ENCODE measurements at places on chromosomes 7 and 10. TPM values are rescaled to one million over a fixed set of nuclear protein-coding genes. Genes with fewer than 3 reads are reported as not detected.
A peak's percentile ranks its signal among the peaks of the same experiment; 100 is the strongest.

The MYL10 gene
- total RNA-seq: not detected

The CPN1 gene
- total RNA-seq: not detected

The FXYD4 gene
- not detected for total RNA-seq

- no peak for DNase-seq
Observed at GRCh38 chr10:33287112-33287511, 47.4 kb downstream of the NRP1 start.

DNA sequence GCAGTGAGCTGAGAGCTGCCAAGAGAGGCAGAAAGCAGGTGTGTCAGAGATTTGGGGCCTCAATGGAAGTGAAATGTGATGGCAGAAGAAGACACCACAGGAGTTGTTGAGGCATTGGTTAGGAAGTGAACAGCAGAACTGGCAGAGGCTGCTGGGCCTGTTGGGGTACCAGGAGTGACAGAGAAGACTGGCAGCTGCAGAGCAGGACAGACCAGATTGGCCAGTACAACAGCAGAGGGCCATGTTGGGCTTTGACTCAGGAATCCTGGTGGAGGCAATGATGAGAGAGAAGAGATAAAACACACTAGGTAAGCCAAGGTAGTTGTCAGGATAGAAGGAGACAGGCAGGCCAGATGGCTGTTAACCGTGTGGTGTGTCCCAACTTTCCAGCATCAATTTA lies 19.9 kb upstream of the HERPUD2 start:
- no peak for DNase-seq

- no peak for DNase-seq
Observed at GRCh38 chr7:141590666-141591065, 39.5 kb downstream of the AGK start.

The SLIT1 gene
- total RNA-seq: 0.24 TPM

GRCh38 chr7:55019691-55020465 lies 1.1 kb downstream of the EGFR start:
- no peak for DNase-seq

- no peak for DNase-seq
Observed at GRCh38 chr10:109650228-109650627, 273.1 kb downstream of the XPNPEP1 start.

DNA sequence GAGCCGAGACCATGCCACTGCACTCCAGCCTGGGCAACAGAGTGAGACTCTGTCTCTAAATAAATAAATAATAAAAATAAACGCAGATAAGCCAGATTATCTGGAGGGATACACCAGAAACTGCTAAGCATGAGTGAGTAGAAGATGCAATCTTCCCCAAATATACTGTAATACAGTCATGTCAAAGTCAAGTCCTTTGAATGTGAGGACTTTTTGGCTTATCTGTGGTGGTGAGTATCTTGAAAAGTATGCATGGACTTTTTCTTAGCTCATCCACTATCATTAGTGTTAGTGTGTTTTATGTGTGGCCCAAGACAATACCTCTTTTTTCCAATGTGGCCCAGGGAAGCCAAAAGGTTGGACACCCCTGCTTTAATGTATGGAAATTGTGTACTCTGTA lies 44.7 kb upstream of the PITRM1 start:
- DNase-seq: no peak

The INSIG1 gene
- total RNA-seq: 76.0 TPM

- DNase-seq: no peak
Observed at GRCh38 chr10:114003161-114003941, 40.3 kb upstream of the ADRB1 start.

DNA sequence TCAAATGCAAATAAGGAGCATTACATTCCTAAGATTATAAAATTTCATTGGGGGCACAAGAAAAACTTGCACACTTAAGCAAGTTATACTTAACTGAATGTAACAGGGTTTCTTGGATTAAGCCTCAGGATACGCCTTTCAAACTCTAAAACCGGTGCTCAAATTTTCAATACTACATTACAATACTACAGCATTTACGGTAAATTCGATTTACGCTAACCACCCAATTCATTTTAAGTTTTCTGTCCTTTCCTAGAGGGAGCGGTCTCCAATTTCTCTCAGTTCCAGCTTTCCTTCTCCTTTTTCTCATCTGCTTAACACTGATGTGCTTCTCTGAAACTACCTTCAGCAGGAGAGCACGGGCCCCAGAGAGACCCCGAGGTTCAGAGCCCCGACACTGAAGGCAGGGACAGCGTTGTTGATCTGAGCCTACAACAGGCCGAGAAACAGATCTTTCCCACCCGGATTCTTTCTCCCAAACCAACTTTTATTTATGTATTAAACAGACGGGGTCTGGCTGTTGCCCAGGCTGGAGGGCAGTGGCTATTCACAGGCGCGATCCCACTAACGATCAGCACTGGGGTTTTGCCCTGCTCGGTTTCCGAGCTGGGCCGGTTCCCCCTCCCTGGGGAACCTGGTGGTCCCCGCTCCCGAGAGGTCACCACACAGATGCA lies 798 bp downstream of the ZNF425 start:
- DNase-seq: no peak

The PON2 gene
- 5.0 TPM for total RNA-seq

- DNase-seq: no peak
Observed at GRCh38 chr7:104192434-104192833, 15.4 kb downstream of the ORC5 start.

GRCh38 chr7:47512481-47513176 lies 69.3 kb downstream of the TNS3 start:
- DNase-seq: no peak

The LEP gene
- total RNA-seq: not detected

The SH2B2 gene
- 32.1 TPM for total RNA-seq

The IFIT1B gene
- total RNA-seq: not detected

The DEPP1 gene
- 0.11 TPM for total RNA-seq

The AQP1 gene
- 0.44 TPM for total RNA-seq

GRCh38 chr7:44764665-44765578 lies 16.3 kb downstream of the ZMIZ2 start:
- DNase-seq: no peak

- DNase-seq: no peak
Observed at GRCh38 chr10:86100581-86101061, 266.0 kb downstream of the GRID1 start.

- DNase-seq: no peak
Observed at GRCh38 chr10:93378997-93379730, 103.0 kb downstream of the MYOF start.

DNA sequence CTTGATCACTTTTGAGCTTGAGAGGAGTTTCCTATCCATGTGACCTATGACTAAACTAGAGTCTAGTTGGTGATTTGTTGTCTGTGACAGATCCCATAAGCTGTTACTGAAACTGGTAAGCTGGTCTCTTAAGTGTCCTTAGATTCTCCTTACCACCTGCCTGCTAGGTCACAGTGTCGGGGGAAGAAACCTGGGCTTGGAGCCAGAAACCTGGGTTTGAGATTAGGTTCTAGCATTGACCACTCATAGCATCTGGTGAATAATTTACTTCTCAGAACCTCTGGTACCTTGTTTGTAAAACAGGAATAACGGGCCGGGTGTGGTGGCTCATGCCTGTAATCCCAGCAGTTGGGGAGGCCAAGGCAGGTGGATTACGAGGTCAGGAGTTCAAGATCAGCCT lies 21.8 kb upstream of the ITPRID1 start:
- DNase-seq: no peak

GRCh38 chr7:99928994-99929729 lies at the start of gene GJC3:
Gene GJC3, minus strand, starts transcription at chr7:99929620. Its CDS starts 0 bp downstream, at chr7:99929620.
- DNase-seq: no peak

GRCh38 chr10:51082857-51083256 lies 8.6 kb downstream of the PRKG1 start:
- DNase-seq: no peak

- DNase-seq: no peak
Observed at GRCh38 chr7:134276951-134277350, 39.8 kb downstream of the SLC35B4 start.

- DNase-seq: peak; percentile 54
Observed at GRCh38 chr7:120857588-120858573, at the start of gene TSPAN12. Gene TSPAN12, minus strand, starts transcription at chr7:120858144. Its CDS starts 1,381 bp downstream, at chr7:120856763.

The IGFBP1 gene
- total RNA-seq: not detected

DNA sequence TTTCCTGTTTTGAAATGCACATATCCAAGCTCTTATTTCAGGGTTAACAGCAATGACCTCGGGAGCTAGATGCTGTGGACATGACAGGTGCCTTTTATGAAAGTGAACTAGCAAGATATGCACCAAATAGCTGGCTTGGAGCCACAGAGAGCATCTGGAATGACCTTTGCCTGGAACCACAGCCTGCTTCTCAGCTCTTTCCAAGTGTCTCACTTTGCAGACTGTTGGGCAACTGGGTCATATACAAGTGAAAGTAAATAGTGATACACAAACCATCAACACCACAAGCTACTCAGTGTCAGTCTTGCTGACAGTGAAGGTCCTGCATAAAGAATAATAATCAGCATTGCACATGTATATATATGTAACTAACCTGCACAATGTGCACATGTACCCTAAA lies 183.5 kb downstream of the RNF133 start:
- no peak for DNase-seq

The MYO3A gene
- total RNA-seq: 1.1 TPM

- no peak for DNase-seq
Observed at GRCh38 chr7:28854750-28855074, 103.4 kb downstream of the TRIL start.

The ASB10 gene
- not detected for total RNA-seq

DNA sequence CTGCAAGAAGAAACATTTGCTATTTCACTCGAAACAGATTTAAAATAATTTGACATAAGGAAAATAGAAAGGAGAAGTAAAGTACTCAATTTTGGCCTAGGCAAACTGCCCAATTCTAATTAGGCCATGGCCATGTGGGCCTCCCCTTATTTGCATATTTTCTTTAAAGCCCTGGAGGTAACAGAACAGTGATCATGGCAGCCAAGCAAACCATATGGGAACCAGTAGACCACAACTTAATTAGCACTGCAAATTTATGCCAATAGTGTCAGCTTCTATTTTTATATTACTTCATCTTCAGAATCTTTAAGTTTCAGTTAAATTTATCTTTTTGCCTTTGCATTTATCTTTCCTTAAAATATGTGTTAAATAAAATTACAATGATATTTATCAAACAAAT lies 63.3 kb upstream of the THSD7A start:
- no peak for DNase-seq

GRCh38 chr10:101495324-101495925 lies 92.6 kb downstream of the POLL start:
- DNase-seq: no peak

The MNX1 gene
- not detected for total RNA-seq

DNA sequence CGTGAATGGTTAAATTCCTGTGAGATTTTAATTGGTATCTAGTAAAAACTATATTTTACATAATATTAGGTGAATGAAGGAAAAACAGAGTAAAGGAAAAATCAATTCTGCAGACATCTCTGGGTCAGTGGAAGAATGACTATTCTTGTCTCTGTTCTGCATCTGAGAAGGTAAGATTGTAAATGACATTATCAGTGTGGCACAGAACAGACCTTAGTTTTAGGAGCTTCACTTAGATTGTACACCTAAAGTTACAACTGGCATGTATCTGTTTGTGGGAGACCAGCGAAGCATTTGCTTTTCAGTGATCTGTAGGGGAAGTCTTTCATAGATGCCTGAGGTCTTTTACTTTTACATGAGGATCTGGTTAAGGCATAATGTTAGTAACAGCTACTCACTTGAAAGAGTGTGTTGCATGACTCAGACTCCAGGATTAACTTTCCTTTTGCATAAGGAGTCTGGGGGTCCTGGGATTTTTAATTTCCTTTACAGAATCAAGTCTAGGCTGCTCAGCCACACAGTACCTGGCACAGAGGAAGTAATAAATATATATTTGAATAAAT lies 56.2 kb downstream of the JMJD1C start:
- no peak for DNase-seq

DNA sequence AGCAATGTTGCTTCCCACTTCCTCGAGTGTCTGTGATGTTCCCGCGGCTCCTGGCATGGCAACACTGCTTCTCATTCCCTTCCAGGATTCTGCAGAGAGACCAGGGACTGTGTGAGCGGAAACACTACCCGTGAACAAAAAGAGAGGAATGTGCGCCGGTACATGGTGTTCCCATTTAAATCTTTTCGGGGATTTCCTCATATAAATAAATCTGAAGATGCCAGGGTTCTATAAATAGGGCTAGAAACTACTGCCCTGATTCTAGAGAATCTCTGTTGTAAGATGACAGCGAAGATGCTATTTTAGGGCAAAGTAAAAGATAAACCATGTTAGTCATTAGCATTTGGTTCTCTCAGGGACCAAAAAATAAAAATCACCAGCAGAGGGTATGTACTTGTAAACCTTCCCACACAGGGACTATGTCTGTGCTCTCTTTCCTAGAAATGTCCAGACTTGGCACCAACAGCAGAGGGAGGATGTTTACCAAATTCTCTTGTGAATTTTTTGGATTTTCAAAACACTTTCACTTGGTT lies 92.2 kb upstream of the DDC start:
- DNase-seq: no peak

DNA sequence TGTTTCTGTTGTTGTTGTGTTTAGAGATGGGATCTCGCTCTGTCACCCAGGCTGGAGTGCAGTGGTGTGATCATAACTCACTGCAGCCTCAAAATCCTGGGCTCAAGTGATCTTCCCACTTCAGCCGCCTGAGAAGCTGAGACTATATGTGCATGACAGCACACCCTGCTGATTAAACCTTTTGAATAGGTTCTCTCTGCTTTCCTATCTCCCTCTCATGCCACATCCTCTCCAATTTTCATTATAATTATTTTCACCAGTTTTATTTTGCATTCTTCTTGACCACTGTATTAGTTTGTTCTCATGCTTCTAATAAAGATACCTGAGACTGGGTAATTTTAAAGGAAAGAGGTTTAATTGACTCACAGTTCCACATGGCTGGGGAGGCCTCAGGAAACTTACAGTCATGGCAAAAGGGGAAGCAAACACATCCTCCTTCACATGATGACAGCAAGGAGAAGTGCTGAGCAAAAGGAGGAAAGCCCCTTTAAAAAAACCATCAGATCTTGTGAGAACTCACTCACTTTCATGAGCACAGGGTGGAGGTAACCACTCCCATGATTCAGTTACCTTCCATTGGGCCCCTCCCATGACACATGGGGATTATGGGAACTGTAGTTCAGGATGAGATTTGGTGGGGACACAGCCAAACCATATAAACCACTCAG lies 12.9 kb downstream of the AGK start:
- DNase-seq: no peak

The SPAG6 gene
- 0.62 TPM for total RNA-seq

DNA sequence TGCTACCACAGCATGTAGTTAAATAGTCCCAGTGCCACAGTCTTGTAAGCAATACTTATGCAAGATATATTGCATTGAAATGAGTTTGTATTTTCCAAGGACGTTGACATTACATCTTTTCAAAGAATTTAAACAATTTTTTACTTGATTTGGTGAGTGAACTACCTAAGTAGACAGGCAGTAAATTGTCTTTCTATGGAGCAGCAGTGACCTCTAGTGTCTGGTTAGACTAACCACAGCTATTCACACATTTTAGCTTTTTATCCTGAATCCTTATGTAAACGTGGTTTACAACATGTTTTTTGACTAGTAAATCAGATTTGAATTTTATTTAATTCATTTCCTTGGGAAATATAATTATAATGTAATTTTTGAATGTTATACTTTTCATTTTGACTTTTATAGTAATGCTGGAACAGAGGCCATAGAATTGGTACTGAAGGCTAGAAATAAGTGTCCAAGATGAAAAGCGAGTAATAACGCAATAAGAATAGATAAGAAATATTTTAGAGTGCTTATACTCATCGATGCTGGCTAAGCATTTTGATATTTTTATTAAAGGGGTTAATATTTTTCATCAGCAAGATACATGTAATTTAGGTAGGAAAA lies 5.6 kb downstream of the LRRTM3 start:
- no peak for DNase-seq

- no peak for DNase-seq
Observed at GRCh38 chr7:141875453-141875852, 34.2 kb upstream of the PRSS37 start.

All from activated B cell treated with CpG ODN at 0.5 μM for 24 hours (primary cell).